ENCODE measurements at places on chromosomes 1 and 21.

- no peak for DNase-seq
Measured at GRCh38 chr1:7019510-7019909, 234.3 kb downstream of the CAMTA1 start.

DNA sequence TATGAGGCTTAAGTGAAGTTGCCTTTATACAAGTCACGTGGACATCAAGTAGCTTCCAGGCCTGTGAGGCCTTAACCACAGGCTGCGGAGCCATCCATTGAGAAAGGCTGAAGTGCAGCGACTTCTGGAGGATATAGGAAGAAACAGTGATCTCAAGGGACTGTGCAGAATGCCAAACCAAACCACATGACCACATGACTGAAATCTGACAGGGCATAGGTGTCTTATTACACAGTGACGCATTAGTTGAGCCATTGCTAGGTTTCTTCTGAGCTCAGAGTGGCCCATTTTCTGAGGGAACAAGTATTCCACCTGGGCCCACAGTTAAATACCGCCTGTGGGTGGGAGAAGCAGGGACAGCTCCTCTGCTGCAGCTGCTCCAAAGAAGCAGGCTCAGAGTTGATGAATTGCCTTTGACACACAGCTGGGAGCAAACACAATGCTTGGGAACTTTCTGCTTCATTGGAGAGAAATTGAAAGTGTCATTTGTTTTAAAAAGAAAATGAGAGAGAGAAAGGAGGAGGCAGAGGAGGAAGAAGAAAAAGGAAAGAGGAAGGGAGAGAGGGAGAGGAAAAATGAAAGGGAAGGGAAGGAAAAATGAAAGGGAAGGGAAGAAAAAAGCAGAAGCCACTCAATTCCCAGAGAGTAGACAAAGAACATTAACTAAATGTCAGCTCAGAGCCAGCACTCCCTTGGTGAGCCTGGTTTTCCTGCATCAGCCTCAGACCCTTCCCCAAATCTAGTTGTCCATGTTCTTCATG lies 94.4 kb downstream of the COLGALT2 start:
- DNase-seq, result peak; percentile 77

DNA sequence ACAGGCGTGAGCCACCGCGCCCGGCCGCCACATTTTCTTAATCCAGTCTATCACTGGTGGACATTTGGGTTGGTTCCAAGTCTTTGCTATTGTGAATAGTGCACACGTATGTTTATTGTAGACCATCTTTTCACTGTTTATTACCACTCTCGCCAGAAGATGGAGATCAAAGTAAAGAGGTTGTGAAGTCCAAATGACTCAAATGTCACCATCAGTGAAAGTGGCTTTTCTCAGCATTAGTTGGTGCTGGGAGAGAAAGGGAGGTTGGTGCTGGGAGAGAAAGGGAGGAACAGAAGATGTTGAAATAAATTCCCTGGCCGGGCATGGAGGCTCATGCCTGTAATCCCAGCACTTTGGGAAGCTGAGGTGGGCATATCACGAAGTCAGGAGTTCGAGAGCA lies 10.4 kb upstream of the UHMK1 start:
- no peak for DNase-seq

- DNase-seq, result no peak
Measured at GRCh38 chr1:15188130-15188524, 34.6 kb downstream of the TMEM51 start.

GRCh38 chr1:35044431-35044830 lies 12.7 kb upstream of the ZMYM6 start:
- no peak for DNase-seq

DNA sequence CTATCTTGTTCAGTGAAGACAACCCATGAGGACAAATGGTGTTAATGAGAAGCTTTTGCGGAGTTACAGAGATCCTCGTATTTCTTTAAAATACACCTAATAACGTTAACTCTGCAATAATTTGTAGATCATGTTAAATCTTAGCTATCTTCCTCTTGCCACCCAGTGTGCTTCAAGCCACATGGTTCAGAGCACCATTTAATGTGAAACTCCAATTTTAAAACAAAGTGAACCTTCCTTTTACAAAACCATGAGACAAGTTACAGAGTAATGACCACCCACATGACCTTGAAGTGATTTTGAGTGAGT lies 1.7 kb upstream of the KCNE2 start:
- DNase-seq, result no peak

DNA sequence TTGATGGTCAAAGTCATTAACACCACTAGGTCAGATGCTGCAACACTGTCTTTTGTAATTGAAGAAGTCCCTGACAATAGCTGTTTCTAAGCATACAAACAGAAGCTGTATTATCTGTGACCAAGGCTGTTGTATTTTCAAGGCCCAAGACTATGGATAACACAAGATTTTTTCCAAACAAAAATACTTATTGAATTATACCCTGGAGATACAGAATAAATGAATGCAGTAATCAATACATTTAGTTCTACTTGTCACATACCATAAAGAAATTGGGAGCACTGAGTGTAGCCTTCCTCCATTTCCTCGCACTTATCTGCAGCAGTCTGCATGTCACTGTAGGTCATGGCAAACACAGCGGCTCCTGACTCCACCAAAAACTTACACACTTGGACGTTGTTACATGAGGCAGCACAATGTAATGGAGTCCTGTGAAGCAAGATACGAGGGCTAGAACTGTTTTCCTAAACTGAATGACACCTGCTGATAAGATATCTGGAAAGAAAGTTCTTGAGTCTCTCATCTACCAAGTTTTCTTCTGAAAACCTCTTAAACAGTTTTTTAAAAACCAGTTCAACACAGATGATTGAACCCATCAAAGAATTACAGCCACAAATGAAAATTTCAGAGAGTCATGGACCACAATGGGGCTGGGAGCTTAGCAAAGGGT lies 56.9 kb downstream of the TP53BP2 start:
- DNase-seq, result no peak

GRCh38 chr1:169890761-169891538 lies 2.7 kb downstream of the SCYL3 start:
- no peak for DNase-seq

DNA sequence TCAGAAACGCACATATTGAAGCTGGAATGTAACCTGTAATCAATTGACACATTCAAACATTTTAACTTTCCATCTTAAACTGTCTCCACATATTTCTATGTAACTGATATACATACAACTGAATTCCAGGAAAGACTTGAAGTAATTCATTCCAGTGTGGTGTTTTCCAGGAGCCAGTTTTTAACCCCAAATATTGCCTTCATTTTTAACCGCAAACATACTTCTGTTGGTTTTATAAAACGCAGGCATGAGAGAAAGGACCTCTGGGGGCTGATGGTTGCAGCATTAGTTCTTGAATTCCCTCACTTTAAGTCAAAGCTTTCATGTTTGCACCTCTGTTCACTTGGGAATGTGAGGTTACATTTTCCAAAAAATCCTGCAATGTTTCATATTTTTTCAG lies 204.1 kb downstream of the CRB1 start:
- DNase-seq, result no peak

GRCh38 chr1:187032316-187032981 lies 203.7 kb downstream of the PLA2G4A start:
- DNase-seq, result no peak

GRCh38 chr1:10446790-10447422 lies 2.9 kb upstream of the CORT start:
- DNase-seq, result no peak

GRCh38 chr1:200699871-200700270 lies 30.2 kb upstream of the DDX59 start:
- peak; percentile 33 for DNase-seq

DNA sequence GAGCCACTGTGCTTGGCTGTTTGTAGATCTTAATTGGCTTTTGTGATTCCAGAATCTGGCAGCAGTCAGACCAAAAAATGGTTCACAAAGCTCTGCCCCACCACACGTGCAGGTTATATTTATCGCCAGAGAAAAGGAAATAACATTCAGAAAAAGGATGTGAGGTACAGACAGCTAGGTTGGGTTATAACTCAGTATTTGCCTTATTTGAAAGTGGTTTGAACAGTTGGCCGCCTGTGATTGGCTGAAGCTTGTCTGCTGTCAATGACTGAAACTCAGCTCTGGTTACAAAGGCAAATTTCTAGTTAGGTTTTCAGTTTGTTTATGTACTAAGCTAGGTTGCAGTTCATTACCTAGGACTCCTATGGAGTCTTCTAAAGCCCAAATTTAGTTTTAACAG lies 9.6 kb downstream of the SH3BGR start:
- no peak for DNase-seq

- peak; percentile 19 for DNase-seq
Measured at GRCh38 chr1:2459757-2460156, 16.3 kb upstream of the PLCH2 start.

- no peak for DNase-seq
Measured at GRCh38 chr21:43889069-43889468, 24.0 kb downstream of the AGPAT3 start.

DNA sequence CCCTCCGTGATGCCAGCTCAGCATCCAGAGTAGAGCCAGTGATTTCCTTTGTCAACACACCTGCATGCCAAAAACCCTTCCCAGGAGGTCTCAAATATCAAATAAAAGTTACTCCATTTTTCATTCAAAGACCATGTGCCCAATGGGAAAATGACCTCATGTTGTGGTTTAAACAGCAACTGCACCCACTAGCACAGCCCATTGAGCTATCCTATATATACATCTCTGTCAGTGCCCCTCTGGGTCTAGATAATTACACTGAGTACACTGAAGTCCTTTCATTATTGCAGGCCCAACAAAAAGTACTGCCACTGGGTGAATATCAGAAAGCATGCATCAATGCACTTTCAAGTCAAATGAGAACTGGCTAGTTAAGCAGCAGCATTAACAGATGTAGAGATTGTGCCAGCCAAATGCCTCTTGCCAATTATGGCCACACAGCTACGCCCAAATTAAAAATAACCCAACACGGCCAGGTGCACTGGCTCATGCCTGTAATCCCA lies 117.7 kb downstream of the SLC45A1 start:
- DNase-seq, result no peak

- no peak for DNase-seq
Measured at GRCh38 chr1:156052862-156053767, 483 bp downstream of the UBQLN4 start.

DNA sequence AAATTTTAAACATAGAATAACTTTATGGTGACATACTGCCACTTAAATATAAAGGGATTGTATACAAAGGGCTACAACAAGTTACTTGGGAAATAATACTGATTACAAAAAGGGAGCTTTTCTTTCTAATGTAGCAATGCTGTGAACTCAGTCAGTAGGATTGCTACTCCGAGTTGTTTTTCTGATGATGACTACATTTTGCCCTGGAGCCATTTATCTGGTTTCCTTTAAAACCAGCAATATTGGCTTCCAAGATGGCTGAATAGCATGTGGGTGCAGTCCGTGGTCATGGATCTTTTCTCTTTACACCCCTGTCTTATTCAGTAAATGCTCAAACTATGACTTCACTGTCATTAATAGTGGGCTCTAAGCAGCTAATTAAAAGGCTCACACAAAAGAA lies 92.6 kb upstream of the NEK7 start:
- no peak for DNase-seq

DNA sequence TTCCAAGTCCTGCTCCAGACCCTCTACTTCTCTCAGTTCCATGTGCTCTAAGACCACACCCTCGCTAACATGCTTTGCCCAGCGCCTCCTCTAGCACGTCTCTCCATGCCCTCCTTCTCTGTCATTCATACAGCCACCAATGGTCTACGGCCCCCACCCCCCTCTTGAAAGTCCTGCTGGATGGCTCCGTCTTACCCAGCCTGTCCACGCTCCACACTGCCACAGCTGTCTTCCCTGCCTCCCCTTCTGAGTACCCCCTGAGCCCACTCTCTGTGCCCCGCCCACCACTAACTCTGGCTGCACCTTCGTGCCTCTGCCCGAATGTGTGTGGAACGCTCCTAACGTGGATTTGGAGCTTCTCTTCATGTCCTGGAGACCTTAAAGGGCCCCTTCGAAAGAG lies 244.6 kb downstream of the TRABD2B start:
- no peak for DNase-seq

- DNase-seq, result no peak
Measured at GRCh38 chr1:44151808-44152207, 10.4 kb upstream of the KLF18 start.
